Eye (tissue), 1 donor: ENCODE measurements at places on chromosomes 5 and 9.

- no peak for DNase-seq
Measured at GRCh38 chr9:107360098-107360497, 77.0 kb downstream of the RAD23B start.

- DNase-seq, result no peak
Measured at GRCh38 chr5:26009742-26010141, 1028.6 kb downstream of the CDH9 start.

DNA sequence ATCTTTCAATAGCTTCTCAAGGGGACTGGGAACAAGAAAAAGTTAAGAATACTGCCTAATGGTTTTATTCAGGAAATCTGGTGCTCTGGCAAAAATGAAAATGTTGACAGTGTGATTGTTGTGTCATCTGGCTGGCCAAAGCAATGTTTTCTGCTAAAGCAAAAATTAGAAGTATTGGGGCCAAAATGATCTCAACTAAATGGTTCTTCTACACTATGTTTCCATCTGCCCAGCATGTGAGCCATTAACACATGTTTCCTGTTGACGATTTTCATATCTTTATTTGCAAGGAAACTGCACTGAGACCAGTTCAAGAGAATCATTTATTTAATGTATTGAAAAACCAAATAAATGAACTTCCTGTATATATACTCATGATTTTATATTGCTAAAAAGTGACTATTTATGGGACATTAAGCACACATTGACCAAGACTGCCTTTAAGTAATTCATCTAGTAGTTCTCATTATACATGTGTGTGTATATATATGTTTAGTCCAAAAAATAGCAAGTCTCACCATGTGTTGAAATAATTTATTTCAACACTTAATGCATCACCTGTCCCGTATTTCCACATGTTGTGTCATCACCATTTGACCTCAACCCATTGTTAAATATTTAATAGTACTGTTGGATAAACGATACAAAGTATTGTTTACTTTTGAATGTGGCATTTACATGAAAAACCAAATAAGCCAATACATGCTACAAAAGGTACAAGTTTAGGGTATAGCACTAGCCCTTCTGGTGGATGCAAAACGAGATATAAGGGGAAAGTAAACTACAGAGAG, 7.5 kb upstream of the FST start:
- DNase-seq, result no peak

GRCh38 chr9:109771087-109771486, 8.9 kb upstream of the PALM2AKAP2 start:
- DNase-seq, result peak; percentile 69

- no peak for DNase-seq
Measured at GRCh38 chr5:178547753-178548415, 42.3 kb downstream of the COL23A1 start.

DNA sequence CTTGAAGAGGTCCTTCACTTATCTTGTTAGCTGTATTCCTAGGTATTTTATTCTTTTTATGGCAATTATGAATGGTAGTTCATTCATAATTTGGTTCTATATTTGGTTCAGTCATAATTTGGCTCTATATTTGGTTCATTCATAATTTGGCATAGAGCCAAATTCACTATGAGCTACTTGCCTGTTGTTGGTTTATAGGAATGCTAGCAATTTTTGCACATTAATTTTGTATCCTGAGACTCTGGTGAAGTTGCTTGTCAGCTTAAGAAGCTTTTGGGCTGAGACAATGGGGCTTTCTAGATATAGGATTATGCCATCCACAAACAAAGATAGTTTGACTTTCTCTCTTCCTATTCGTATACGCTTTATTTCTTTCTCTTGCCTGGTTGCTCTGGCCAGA, 142.2 kb downstream of the PLCXD3 start:
- DNase-seq, result no peak

DNA sequence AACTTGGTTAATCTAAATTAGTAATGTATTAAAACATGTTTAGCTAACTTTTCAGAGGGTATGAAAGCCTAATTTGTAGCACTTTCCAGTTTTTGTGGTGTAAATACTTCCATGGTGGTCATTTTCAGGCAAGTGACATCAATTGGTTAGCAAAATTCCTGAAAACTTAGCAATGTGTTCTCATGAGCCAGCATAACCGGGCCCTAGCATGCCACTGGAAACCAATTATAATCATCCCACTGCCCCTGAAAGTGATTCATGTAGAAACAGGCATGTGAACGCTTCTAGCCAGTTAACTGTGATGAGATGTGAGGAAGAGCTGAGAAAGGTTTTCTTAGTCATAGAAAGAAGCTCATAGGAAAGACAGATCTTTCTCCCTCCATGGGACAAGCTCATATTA, 417.2 kb downstream of the TLR4 start:
- peak; percentile 19 for DNase-seq

DNA sequence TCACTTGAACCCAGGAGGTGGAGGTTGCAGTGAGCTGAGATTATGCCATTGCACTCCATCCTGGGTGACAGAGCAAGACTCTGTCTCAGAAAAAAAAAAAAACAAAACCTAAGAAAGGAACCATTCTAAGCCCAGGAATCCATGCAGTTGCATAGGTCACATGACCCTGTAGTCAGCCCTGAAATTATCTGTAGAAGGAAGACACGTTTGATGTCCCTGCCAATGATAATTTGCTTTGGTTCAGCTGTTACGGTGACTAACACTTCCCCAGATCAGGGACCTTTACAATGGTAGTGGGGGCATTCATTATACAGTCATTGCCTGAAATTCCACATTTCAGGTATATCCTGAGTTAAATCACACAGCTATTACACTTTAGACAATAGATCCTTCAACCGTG, 50.5 kb downstream of the PRKACG start:
- no peak for DNase-seq

GRCh38 chr5:7856855-7857254, 5.9 kb upstream of the CFAP90 start:
- DNase-seq, result peak; percentile 80

GRCh38 chr5:122940890-122941289, 95.5 kb downstream of the SNX24 start:
- no peak for DNase-seq

GRCh38 chr9:119400606-119401005, 31.4 kb upstream of the BRINP1 start:
- no peak for DNase-seq

DNA sequence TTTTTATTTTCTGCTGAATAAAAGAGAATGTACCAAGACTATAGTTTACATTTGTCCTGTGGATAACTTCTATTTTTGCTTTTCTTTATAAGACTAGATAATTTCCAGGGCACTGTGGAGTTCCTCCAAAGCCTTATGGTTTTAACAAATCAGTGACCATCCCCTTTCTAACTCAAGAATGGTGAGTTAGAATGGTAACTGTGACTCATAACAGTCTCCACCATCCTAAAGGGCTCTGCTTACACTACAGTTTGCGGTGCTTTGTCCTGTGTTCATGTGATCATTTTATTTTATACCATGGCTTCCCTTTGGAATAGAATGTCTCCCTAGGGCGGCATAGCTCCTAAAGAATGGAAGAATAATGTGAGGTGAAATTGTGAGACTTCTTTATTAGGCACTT, 30.2 kb downstream of the WDR36 start:
- no peak for DNase-seq
